ENCODE measurements at places on chromosomes 5 and 9.

DNA sequence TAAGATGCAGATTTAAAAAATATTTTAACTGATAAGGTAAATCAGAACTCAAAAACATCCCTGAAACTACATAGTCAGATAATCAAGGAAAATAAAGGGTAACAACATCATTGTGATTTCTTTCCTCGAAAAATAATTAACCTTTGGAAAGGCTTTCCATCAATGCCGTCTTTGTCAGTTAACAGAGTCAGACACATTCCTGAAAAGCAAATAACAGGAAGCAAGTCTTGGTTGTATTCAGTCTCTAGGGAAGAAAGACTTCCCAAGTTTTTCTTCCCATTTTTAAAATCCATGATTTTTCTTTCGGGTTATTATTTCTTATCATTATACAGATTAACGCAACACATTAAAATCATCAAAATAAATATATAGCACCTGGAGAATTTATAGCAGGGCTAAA lies 256.4 kb upstream of the CDH6 start:
- DNase-seq = no peak

GRCh38 chr5:40223884-40224402 lies 455.8 kb upstream of the PTGER4 start:
- DNase-seq = peak; percentile 30

GRCh38 chr5:57311251-57311650 lies 137.4 kb downstream of the GPBP1 start:
- DNase-seq = no peak

GRCh38 chr5:171494452-171495121 lies 75.1 kb downstream of the FGF18 start:
- no peak for DNase-seq

DNA sequence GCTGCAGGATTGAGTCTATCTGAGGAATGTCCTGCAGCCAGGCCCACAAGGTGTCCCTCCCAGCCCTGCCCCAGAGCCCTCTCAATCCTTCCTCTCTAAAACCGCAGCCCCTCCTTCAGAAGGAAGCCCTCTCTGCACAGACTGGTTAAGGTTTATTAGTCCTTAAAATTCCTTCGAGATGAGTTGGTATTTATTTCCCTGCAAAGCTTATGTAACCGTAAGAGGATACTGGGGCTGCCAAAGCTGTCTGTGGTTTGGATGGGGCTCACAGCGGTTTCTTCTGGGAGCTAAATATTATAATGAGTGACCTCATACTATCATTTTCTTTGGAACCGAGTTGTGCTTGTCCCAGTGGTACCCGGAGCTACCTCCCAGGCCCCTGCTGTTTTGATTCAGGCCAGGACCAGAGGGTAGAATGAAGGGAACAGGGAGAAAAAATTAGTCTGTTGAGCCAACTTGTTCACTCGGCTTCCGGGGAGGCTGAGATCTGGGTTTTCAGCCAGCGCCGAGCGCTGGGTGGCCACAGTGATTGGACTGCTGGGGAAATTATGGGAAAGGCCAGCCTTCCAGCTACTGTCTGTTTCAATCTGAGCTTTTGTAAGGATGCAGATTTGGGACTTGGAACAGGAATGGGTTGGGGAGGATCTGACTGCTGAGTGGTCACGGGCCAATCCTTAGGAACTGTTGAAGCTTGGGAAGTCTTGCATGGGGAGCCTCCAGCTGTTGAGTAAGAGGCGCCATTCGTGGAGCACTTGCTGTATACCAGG lies 107.5 kb downstream of the NDFIP1 start:
- no peak for DNase-seq

DNA sequence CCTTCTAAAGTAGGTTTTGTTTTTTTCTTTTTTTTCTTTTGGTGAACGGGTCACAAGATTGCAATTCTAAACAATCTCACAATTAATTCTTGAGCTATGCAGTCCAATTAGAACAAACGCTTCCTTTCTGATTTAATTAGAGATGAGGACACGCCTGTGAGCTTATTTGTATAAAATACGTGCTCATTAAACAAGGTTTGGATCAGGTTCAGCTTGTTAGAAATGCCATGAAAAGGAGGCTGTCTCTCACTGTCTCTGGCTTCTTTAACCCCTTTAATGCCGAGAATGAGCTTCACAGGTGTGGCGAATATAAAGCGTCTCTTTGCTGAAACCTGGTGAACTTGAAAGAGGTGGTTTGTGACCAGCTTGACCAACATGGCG lies 191.8 kb downstream of the GAS1 start:
- DNase-seq = no peak

DNA sequence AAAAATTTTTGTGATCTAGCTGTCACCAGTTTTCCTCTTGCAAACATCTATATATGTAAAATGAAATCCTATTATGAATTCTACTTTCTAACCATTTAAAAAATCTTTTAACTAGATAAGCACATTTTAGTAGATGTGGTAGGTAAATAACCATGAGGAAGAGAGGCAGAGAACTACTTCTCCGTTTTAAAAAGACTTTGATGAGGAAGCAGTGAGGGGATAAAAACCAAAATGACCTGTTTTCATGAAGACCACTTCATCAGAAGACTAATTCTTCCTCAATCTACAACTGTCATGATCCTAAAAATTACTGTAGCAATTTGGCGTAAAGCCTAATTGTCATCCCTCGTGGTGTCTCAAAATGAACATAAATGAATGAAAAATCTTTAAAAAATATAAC lies 15.7 kb upstream of the ERBIN start:
- DNase-seq = no peak

DNA sequence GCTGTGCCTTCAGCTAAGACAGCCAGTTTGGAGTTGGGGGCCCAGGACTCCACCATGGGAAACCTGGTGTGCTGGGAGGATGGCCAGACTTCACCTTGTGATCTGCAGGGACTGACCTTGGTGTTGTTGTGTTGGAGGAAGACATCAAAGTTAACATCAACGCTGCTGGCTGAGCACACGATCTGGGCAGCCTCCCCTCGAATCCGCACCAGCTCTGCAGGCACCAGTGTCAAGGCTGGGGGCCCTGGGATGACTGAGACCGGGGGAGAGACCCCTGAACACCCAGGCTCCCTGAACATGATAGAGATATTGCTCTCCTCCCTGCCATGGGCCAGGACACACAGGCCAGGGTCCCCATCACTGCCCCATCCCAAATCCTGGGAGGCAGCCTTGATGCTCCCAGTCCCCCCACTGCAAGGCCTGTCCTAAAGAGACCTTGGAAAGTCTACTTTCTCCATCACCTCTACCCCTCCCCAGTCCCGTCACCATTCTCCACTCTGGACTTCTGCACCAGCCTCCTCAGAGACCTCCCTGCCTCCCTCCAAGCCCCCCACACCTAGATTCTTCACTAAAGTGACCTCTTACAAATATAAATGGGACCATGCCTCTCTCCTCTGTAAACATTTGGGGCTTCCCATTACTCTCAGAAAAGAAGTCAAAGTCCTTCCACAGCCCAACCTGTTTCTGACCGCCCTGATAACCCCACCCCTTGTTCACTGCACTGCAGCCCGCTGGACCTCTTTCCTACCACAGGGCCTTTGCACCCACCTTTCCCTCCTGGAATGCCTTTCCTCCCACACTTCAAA lies 8.2 kb downstream of the CSF1R start:
- DNase-seq = no peak

DNA sequence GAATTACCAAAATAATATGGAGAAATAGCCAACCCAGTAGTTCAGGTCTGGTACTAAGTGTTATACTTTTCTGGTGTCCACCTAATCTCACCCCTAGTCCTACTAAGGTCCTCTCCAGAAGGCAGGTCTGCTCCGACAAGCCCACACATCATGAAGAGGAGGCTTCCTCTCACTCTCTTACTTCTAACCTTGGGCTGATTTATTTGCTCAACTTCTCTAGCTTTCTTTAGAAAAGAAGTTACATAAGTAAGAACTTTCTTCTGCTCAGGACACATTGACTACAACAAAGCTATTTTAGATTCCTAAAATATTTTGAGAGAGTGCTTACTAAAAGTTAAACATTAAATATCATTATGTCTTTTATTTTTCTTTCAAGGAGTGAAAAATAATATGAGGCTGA lies 329.7 kb upstream of the NREP start:
- DNase-seq = no peak

Measured in GM12864 (cell line).